ENCODE measurements at places on chromosomes 3 and 15.

DNA sequence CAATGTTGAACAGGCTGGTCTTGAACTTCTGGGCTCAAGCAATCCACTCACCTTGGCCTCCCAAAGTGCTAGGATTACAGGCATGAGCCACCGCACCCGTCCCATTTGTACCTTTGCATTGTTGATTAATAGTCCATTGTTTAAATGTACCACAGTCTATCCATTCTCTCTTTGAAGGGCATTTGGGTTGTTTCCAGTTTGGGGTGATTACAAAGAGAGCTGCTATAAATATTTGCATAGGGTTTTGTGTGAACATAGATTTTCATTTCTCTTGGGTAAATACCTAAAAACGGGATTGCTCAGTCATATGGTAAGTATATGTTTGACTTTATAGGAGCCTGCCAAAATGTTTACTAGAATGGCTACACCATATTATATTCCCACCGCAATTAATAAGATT lies 13.7 kb upstream of the PTPRG start:
- no peak for DNase-seq

GRCh38 chr3:70531063-70531657 lies 218.7 kb upstream of the MDFIC2 start:
- DNase-seq, result no peak

- DNase-seq, result no peak
Observed at GRCh38 chr15:40366457-40367370, 8.7 kb downstream of the DISP2 start.

DNA sequence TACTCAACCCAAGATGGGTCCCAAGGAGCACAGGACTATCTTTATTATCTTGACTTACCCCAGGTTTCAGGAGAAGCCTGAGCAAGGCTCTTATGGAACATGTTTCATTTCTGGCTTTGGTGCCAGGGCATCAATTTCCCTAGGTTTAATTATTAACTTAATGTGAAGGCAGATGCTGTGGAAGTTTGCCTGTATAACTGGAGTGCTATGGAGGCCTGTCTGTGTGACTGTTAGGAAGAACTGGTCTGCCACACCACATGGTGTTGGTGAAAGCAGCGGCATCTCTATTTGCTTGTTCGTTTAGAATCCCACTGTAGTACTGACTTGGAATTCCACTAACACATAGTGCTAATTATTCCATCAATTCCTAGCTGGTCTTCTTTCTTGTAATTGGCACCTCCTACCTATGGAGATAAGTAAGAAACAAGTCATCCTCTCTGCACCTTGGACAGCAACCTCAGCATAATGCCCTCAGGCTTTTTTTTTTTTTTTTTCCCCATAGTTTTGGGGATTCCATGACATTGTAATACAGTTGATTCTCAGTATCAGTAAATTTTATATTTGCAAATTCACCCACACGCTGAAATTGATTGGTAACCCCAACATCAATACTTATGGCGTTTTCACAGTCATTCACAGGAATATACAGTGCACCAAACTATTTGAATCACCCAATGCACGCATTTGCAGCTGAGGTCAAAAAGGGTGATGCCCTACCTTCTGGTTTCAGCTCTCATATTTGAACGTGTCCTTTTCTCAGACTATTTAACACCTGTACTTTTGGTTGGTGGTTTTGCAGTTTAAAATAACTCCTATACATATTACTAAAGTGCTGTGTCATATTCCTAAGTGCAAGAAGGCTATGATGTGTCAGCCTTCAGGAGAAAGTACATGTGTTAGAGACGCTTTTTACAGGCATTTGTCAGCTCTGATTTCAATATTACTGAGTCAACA lies 772.8 kb upstream of the LMCD1 start:
- DNase-seq, result no peak

- DNase-seq, result peak; percentile 16
Observed at GRCh38 chr3:143847787-143848631, at the start of gene SLC9A9. TSS of gene SLC9A9 (minus strand) at chr3:143848468. CDS start at chr3:143848322, 146 bp downstream.

GRCh38 chr15:75134748-75135147 lies 66.9 kb upstream of the C15orf39 start:
- no peak for DNase-seq

DNA sequence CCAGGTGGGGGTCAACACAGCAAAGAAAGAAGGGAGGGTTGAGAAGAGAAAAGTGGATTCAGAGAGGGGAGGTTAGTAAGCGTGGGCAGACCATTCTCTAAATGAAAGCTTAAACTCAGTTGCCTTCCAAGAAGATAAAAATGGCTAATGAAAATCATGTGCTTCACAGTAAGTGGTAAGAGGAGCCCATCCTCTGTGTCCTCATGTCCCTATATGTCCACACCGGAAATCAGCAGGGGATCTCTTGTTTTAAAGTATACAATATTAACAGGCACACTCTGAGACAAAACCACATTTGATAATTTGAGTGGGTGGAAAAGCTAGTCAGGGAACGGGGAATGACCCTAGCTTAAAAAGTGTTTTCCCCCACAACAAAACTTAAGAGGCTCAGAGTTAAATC lies 4.4 kb upstream of the FOXP1 start:
- DNase-seq, result no peak

DNA sequence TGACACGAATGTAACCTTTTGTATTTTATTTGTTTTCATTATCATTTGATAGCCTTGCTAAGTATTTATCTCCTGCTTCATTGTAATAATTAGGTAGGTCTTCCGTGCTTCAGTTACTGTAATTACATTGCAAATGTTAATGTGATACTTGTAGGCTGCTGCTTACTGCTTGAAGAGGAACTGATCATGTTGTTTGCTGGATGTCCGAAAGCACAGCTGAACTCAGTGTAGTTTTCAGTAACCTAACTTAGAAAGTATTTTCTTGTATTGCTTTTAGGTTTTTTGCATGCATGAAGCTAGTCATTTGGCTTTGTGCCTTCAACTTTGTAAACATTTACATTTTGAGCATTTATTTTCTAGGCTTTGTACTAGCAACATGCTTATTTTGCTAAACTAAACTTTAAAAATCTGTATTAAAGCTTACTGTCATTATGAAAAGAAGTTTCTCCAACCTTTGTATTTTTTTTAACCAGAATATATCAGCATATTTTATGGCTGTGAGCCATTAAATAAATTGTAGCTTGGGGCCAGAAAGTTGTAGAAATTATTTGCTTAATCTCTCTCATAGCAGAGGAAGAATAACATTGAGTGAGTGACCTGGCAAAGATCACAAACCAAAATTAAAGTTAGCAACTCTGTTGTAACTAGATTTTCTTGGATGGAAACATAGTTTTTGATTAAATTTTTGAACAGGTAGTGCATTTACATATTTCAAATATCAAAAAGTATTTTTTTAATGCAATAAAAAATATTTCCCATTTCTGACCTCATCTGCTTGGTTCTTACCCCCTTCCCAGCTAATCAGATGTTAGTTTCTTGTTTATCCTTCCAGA lies 30.7 kb downstream of the SACM1L start:
- DNase-seq, result no peak

DNA sequence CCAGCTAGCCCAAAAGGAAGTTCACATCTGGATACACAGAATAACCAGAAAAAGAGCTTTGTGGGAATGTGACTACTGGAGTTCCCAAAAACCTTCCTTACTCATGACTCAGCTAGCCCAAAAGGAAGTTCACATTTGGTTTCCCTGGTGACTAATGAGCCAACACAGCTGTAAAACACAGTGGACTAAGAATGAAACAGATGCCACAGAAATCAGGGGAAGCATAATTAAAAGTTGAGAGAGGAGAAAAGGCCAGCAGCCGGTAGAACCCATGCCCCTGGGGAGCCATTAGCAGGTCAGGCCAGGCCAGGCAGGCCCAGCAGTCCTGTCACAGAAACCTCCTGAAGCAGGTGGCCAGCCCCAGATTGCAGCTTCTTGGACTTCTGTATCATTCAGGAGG lies 130.3 kb downstream of the GHSR start:
- no peak for DNase-seq

- DNase-seq, result no peak
Observed at GRCh38 chr3:13716540-13717221, 163.2 kb downstream of the WNT7A start.

DNA sequence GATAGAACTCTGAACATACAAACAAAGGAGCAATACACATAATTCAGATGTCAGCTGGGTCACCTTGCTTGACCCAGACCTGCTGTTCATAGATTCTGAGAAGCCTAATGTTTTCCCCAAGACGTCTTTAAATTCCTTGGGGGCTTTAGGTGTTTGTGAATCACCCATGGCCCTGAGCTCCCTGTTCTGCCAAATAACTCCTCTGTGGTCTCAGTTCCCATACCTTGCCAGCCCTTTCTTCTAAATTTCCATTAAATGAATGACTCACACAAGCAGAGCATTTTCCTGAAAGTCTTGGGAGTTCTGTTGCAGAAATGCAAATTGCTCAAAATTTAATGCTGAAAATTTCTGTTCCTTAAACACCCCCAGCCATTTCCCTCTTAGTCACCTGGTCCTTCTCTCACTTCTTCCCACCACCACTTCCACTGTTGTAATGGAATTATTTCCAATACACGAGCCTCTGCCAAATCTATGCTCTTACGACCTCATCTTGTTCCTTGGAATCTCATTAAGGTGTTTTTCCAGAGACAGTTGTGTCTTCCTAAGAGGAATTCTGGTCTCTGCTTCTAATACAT lies 33.4 kb upstream of the PSMD6 start:
- DNase-seq, result no peak

- DNase-seq, result no peak
Observed at GRCh38 chr3:47367631-47368030, 13.2 kb upstream of the PTPN23 start.

DNA sequence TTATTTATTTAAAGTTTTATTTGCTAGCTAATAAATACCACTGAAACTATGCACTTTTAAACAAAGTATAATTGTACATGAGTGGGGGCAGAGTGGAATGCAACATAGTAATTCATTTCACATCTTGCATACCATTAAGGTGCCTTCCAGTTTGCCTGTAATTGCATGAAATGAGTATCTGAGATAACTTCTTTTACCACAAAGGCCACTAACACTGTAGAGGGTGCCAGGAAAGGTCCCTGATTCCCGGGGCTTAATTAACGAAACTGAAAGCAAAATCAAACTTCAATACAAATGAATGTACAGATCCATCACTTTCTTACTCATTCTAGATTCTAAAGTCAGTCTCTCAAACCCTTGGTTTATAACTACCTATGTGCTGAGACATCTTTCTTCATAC lies 2.1 kb downstream of the CD47 start:
- peak; percentile 27 for DNase-seq

DNA sequence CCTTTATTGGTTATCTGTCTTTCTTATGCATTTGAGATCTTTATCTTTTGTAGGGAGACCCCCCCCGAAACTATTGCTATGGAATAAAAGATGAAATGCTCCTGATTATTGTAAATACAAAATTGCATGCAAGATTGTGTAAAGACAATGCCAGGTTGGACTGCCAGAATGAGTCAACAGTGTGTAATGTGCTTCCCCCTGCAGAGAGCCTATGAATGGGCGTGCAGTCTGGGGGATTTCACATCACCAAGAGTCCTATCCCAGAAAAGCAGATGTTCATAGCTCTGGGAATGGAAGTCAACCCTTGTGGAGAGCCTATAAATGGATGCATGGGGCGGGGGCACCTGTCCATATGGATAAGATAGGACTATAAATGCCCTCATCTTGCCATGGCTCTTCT lies 584.3 kb downstream of the NSUN3 start:
- DNase-seq, result no peak

DNA sequence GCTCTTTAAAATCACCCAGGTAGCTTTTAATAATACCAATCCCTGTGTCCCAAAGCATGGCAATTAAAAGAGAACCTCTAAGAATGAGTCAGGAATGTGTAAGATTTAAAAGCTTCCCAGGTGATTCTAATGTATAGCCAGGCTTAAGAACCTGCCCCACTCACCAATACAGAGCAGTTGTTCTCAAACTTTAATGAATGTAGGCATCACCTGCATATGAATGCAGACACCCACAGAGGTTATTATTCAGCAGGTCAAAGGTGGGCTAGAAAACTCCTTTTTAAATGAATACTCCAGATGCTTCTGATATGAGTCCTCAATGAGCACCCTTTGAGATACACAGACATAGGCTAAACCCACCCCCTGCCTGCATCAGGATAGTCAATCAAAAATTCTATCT lies 298.1 kb upstream of the KCNMB2 start:
- no peak for DNase-seq

DNA sequence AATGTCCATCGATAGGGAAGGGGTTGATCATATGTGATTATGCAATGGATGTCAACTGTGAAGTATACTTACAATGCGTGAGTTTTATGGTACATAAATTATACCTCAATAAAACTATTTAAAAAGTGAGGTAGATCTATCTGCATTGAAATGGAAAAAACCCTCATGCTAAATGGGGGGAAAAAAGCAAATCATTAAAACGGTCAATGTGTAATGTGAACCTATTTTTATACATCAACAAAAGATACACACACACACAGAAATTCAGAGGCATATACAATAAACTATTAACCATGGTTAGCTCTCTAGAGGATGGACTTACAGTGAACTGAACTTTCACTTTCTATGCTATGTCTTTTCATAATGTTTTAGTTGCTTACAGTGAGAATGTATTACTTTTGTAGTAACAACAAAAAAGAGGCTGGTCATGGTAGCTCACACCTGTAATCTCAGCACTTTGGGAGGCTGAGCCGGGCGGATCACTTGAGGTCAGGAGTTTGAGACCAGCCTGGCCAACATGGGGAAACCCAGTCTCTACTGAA lies 23.1 kb downstream of the STIMATE start:
- no peak for DNase-seq

GRCh38 chr3:122705379-122705778 lies 24.7 kb downstream of the PARP14 start:
- DNase-seq, result no peak

GRCh38 chr3:126799099-126799498 lies 95.1 kb downstream of the CHCHD6 start:
- no peak for DNase-seq

DNA sequence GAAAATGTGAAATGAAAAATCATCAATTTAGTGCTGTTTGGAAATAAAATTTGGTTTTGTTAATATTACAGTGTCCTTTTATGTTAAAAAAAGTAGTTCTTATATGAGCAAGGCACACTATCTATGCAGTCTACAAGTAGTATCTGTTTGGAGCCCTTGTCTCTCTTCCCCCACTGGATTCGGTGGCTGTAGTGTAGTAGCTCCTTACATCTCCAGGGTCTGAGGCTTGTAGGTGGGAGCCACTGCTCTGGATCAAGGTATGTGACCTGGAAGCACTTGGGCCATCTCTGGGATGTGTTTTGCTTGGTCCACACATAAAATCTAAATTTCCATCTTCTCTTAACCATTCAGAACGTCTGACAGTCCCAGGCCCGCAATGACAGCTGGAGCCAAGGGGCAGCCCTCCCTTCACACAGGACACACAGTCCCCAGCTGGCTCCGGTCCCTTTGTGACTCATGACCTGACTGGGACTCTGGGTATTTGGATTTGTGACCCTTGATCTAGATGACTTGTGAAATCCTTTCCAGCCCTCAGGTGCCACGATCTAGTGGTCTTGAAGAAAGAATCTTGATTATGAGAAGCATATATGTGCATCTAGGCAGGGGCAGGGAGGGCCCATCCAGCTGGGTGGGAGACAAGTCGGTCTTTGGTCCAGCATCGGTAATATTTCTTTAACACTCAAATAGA lies 80.0 kb downstream of the USP13 start:
- no peak for DNase-seq

GRCh38 chr15:50259276-50259675 lies 6.2 kb downstream of the HDC start:
- no peak for DNase-seq
